ENCODE measurements at places on chromosomes 16 and 17.

GRCh38 chr16:81707411-81708265 lies 71.5 kb upstream of the PLCG2 start:
- no peak for DNase-seq

DNA sequence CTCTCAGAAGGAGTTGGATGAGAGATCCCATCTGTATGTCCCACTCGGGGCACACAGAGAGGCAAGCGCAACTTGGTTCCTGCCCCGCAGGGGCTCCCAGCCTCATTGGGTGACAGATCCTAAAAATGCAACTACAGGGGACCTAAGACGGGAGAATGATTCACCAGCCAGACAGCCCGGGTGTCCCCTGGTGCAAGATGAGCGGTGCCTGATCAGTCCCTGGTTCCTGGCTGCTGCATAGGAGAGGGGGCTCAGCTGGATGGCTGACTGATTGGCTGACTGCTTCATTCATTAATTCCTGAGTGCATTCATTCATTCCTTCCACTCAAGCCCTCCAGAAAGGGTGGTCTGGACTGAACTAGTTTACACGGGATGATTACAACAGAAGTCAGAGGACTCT lies 22.0 kb downstream of the WNT3 start:
- DNase-seq = no peak

- no peak for DNase-seq
Observed at GRCh38 chr17:45394091-45394490, 38.6 kb downstream of the ARHGAP27 start.

DNA sequence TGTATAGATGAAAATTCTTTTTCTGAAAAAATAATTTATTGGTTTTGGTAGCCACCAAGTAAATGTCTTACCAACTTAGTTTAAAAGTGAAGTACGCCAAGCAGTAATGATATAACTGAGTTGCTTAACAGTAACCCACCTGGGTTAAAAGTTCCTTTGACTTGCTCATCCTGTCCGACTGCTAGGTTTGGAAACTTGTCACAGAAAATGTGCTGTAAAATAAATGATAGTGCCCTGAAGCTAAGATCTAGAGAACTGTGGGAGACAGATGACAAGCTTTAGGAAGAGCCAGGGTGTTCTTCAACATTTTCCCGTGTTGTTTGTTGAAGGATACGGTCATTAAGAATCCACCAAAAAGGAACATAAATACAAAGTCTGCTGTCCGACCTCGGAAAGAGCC lies 5.0 kb downstream of the DERL2 start:
- no peak for DNase-seq

- no peak for DNase-seq
Observed at GRCh38 chr17:57744195-57745170, 616 bp downstream of the CCDC182 start.

DNA sequence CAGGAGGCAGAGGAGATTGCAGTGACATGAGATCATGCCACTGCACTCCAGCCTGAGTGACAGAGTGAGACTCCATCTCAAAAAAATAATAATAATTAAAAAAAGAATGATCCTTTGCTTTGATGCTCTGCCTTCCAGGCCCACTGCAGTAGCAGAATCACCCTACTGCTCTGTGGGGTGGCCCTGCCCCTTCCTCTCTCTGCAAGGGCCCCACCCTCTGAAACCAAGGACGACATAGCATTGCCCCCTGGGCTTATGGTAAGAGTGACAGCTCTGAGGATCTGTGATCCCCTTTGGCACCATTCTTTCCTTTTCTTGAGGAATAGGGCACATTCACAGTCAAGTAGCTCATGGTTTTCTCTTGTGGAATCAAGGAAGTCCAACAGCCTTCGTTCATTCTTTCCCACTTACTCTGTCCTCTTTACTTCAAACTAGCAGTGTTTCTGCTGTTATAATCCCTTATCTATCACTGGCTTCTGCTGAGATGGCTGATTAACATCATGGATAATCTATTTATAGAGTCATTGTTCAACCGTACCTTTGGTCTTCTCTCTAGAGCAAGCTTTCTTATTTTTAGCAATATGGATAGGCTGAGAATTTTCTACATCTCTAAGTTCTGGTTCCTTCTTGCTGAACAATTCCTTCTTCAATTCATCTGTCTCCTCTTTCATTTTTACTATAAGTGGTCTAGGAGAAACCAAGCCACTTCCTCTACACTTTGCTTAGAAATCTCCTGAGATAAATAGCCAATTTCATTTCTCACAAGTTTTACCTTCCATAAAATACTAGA lies 14.1 kb downstream of the RAD51C start:
- no peak for DNase-seq

DNA sequence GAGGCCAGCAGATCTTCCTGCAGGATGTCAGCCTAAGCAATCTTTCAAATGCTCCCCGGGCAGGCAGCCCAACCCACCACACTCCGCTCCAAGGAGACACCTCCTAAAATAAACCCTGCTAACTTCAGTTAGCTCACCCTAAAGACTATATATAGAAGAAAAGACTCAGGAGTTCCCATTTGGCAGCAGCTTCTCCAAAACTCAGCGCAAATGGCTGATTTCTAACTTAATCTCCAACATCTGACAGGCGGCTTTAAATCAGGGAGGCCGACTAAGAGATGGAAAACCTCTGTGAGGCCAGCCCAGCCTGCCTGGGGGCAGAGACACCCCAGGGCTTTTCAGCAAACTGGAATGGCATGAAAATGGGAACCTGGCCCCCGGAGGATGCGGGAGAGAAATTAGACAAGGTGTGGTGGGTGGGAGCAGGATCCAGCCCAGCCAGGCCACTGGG lies 91.6 kb downstream of the XYLT1 start:
- no peak for DNase-seq

DNA sequence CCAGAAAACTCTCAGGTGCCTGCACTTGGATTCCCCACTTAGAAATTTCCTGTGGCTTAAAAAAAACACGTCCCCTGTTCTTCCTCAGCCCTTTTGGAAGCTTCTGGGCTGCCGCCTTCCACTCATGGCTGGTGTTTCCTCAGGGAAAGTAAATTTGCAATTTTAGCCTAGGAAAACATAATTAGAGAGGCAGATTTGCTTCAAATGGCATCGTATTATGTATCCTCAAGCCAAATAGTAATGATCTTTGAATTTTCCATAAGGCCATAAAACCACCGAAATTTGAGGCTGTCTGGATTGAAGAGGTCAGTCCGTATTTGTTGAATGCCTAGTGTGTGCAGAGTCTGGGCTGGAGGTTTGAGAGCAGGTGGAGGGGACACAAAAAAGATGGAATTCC lies 17.7 kb downstream of the MGAT5B start:
- DNase-seq = no peak

DNA sequence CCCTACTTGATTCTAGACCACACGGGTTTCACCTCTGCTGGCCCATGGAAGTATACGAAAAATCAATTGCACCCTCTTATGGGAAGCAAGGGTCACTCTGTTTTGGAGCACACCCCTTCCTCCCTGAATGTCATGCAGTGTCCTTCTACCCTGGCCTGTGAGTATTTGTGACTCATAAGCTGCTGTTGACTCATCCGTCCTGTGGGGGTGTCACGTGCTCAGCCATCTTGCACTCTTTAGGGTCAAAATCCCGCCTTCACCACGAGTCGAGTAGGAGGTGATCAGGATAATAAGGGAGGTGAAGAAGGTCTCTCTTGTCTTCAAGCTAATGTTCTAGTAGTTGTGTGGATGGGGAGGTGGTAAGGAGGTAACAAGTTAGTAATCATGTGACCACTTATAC lies 341.0 kb upstream of the EEF2KMT start:
- DNase-seq = no peak

DNA sequence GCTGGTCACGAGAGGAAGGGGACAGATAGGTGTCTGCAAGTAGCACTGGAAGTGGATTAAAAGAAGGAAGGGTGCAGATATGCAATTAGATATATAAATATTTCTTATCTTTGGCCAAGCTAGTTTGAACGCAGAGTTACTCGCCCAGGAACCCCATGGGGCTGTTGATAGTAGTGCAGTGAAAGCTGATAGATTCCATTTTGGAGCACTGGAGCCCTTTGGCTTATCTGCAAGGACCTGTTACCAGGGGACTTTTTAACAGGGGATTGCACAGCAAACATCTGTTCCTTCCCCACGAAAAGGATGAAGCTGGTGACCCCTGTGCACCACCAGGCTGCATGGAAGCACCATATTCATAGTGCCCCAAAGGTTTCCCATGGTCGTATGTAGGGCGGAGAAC lies 218.7 kb downstream of the SHISA9 start:
- no peak for DNase-seq

DNA sequence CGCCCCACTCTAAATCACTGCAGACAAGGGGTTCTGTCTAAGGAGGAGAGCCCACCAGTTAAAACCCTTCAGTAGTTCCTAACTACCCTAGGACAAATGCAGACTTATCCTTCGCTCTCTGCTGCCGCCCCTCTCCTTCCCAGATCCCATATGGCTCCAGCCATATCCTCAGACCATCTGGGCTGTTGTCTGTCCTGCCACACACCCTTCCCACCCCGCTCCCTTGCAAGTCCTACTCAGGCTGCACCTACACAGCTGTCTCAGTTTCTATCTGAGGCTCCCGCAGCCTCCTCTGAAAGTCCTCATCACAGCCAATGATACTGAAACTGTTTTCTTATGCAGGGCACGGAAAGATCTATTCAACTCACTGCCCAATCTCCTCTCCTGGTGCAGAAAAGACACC lies 720 bp upstream of the BCKDK start:
- no peak for DNase-seq

DNA sequence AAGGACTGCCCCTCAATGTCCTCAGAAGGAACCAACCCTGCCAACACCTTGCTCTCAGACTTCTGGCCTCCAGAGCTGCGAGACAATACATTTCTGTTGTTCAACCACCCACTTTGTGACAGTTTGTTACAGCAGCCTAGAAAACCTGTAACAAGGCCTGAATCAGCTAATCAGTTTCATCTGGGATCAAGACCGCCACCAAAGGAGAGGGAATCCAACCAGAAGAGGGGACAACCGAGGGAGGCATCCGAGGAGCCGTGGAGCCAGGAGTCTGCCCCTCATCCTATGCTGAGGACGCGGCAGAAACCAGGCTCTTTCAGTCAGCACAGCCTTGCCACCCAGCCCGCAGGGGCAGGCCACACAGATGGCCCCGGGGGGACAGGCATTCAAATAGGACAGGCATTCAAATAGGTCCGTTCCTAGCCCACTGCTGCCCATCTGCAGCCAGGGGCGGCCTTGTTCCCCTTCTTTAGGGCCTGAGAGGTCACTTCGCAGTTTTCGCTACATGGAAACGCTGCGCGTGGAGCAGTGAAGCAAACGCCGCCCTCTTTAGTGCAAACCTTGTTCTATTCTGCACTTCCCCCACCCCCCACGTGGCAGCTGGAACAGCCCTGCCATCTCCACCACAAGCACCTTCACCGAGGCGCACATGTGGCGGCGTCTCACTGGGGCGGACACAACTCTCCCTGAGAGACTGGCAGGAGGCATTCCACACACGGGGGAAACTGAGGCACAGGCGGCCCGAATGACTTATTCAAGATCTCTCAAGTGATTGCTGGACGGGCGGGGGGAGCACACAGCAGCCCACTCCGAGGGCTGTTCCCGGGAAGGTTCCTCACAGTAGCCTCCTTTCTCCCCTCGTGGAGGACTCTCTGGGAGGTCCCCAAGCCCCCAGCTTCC lies 26.7 kb downstream of the FA2H start:
- no peak for DNase-seq

DNA sequence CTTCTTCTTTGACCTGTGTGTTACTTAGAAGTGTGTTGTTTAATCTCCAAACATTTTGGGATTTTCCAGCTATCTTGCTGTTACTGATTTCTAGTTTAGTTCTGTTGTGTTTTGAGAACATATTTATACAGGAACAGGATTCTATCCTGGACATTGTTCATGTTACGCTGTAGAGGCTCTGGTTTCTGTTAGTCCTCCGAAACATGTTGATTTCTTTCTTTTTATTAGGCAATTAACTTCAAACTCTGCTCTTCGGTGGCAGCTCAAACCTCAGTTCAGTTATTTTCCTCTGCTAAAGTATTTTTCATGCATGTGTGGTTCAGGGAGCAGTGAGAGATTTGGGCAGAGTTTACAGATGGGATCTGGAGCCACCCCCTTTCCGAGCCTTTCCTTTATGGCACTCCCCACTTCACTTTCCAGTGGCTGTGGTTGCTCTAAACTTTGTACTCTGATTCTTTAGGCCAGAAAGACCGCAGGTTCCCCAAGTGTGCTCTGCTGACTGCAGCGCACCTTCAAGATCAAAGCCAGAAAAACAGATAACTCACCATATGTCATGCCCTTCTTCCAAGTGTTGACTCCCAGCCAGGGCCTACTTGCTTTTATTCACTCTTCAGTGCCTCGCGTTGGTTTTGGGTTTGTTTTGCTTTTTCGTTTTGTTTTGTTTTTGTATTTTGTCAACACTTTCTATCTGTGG lies 77.6 kb upstream of the KSR1 start:
- DNase-seq = no peak

DNA sequence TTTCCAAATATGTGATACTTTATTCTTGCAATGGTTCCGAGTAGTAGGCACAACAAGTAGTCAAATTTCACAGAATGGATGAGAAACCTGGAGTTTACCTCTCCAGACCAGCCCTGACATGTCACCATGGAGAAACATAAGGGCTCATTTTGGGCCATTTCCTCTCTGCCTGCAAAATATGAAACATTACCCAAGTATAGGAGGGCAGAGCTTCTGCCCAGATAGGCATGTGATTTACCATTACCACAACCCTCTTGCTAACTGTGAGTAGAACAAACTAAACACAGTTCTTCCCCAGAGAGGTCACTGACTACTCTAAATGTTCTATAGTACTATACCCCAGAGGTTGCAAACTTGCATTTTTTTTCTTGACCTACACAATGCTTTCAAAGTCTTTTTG lies 15.7 kb upstream of the KPNB1 start:
- no peak for DNase-seq

DNA sequence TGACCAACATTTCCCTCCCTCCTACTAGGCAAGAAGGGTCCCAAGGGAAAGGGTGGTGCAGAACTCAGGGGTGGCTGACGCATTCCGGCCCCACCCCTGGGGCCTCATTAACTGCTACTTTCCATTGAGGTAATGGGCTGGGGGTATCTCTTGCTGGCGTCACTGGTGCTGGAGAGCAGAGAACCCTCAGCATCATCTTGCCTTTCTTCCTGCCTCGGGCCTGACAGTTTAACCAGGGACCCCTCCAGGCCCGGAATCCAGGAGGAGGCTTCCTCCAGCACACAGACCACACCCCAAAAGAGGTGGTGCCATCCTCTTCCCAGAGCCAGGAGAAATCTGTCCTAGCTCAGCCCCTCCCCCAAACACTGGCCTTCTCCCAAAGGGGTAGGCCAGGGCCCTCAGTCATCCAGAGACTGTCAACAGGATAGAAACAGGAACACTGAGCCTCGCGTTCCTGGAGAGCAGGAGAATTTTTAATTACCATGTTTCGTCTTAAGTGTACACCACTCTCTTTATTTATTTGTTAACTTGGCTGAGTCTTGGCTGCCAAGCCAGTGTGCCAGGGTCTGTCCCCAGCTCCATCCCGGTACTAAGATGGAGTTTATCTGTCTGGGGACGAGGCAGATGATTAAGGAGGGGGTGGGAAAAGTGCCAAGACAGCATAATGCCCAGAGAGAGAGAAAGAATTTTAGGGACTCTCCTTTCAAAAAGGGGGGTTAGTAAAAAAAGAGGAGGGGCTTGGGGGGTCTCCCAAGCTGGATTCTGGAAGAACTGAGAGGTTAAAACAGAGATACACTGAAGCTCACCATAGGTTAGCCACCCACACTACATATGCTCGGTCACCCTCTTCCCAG lies 5.1 kb downstream of the ETV4 start:
- no peak for DNase-seq

- DNase-seq = no peak
Observed at GRCh38 chr16:20621406-20621805, 45.2 kb upstream of the ACSM2B start.
